Activated T-cell treated with anti-CD3 and anti-CD28 coated beads, Interleukin-2, amount 50 U/mL, for 72 hours (primary cell): ENCODE measurements at places on chromosomes 1 and 21.

DNA sequence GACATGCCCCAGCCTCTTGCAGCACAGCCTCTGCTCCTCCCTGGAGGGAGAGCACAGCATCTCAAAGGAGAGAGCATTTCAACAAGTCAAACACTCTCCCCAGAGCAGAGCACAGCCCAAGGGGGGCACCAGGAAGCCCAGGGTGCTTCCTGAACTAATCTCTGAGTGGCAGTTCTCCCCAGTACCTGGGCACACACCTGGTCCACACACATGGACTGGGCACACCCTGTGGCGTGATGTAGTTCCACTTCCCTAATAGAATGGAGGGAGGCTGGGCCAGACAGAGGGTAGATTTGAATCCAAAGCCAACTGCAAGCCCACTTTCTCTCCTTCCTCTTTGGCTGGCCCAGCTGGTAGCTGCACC lies 55.5 kb downstream of the CD46 start:
- DNase-seq = no peak

DNA sequence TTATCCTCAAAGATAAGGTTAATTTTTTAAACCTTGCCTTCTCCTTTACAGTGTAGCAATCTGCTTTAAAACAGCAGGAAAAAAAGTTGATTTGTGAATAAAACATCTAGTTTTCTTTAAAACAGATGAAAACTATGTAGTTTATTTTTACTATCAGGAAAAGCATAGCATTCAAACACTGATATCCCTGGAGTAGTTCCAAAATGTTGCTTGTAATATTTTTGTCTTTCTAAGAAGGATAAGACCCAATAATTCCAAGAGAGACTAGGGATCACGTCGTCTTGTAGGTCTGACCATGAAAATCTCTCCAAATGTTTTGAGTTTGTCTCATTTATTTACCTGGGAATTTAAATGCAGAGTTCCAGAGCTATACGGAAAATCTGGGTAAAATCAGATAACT lies 204.0 kb downstream of the NTNG1 start:
- DNase-seq = no peak

DNA sequence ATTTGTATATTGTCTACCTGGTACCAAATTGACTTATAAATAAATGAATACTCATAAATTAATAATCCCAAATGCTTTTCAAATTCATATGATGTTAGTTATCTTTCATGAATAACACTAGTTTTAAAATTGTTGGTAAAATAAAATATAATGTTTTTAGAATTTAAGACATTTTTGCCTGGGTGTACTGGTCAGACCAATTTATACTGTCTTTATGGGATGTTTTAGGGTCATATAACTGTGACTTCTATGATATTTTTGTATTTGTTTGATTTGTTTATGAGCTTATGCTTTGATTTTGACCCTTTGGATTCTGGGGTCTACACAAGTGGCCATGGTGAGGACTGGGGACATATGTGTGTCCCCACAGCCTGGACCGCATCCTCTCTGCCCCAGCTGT lies 54.1 kb upstream of the KLHDC7A start:
- DNase-seq = no peak

DNA sequence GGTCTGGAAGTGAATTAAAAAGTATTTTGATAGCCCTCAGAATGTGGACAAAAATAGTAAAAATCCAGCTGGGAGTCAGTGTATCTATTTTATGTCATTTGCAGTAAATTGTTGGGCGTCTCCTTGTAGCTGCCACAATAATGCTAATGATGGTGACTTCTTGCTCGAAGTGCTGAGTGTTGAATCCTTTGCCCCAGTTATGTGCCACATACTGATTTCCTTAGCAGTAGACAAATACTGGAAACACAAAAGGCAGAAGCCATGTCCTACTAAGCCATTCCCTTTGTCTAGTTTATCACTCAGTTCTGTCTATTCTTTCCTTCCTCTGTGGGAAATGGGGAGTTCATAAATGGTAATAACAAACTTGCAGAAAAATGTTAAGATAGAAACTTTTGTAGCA lies 70.7 kb upstream of the CXADR start:
- no peak for DNase-seq

DNA sequence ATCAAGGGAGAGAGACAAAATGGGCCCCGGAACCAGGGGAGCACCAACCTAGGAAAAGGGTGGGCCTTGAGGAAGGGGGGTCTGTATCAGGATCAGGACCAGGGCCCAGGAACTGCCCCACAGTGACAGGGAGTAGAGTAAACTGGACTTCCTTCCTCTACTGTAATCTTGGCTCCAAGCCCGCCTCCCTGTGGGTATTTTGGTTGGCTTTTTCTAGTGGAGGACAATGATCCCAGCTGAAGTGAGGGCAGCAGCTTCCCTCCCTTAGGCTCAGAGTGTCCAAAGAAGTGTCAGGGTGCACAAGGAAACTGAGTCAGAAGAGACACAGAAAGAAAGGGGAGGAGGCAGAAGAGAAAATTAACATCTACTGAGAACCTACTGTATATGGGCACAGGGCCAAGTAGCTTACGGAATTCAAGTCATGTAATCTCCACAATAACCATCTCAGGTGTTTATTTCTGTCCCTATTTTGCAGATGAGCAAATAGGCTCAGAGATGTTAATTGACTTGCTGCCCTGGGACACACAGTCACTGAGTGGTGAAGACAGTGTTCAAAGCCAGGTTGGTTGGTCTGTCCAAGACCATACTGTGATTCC lies 4.8 kb downstream of the UBQLN4 start:
- DNase-seq = no peak

- DNase-seq = no peak
Measured at GRCh38 chr21:26888256-26888655, 43.0 kb upstream of the ADAMTS1 start.

DNA sequence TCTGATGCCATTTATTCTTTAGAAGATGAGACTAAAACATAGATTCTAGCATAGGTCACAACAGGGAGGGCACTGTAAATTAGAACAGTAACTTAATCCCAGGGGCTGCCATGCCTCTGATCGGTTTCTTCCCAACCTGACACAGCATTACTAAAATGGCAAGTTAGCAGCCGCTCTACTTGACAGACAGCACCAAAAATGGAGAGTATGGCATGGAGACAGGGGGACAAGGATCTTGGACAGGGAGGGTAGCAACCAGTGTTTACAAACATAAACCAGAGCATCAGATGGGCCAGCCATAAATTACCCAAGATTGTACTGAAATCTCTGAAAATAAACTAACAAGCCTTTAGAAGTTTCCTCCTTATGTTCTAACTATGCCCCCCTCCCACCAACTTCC lies 5.9 kb downstream of the DUSP10 start:
- no peak for DNase-seq

- no peak for DNase-seq
Measured at GRCh38 chr1:78240755-78241154, 195.0 kb downstream of the GIPC2 start.
